ENCODE measurements at places on chromosomes 3 and 15.

- no peak for DNase-seq
Observed at GRCh38 chr3:190911382-190911781, 48.9 kb upstream of the GMNC start.

- DNase-seq = no peak
Observed at GRCh38 chr15:62868507-62868906, 174.0 kb upstream of the TPM1 start.

DNA sequence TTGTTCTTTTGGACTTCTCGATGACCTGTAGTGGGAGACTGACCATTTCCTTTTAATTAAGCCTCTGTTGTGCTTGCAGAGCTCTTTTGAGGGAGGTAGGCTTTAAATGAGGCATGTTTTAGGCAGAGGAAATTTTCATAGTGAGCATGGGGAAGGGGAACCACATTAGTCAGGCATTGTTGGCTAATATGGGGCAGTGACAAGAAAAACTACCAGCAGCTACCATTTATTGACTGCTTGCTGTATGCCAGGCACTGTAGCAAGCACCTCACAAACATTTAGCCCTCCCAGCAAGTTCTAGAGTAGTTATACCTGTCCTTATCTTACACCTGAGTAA, 10.9 kb downstream of the ATG7 start:
- no peak for DNase-seq

- DNase-seq = no peak
Observed at GRCh38 chr3:113231391-113231790, 20.0 kb downstream of the BOC start.

GRCh38 chr15:38876621-38877020, 312.0 kb upstream of the RASGRP1 start:
- no peak for DNase-seq

- no peak for DNase-seq
Observed at GRCh38 chr3:21508246-21508645, 242.8 kb downstream of the ZNF385D start.

- no peak for DNase-seq
Observed at GRCh38 chr3:25861566-25861965, 71.7 kb downstream of the OXSM start.

GRCh38 chr3:294581-294980, 98.0 kb downstream of the CHL1 start:
- no peak for DNase-seq

DNA sequence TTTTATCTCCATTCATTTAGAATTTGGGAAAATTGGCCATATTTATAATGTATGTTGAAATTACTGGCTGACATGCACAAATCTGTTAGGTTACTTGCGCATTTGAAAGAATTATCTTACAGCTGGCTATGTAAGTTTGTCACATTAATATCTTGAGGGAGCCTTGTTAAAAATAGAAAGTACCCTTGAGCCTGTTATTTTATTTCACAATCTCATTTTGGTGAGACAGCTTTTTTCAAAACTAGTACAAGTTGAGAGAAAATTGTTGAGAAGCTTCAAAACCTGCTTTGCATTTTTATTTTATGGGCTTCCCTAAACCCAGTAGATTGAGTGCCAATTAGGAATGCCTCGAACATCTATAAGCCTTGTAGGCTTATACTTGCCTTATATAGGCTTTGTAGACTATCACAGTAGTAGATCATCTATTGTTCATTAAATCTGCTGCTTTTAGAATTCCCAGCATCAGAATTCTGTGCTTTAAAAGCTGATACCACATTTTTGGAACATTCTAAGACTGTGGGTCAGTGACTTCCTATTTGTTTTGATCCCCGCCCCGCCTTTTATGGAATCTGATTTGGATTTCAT, 6.3 kb downstream of the IDH3A start:
- DNase-seq = no peak

DNA sequence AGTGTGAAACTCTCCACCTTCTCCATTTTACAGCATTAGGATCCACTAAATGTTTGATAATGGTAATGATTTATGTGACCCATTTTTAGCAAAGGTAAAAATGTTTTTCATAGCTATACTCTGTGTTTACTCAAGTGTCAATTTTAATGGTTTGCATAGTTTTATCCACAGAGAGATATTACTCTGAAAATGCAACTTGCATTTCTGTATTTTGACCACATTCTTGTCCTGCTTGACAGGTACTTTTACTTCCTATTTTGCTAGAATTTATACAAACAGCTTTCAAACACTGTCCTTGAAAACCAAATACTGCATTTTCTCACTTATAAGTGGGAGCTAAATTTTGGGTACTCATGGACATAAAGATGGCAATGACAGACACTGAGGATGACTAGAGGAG, 62.9 kb downstream of the SERPINI1 start:
- DNase-seq = no peak

GRCh38 chr3:179430277-179430870, 20.9 kb downstream of the GNB4 start:
- DNase-seq = no peak

DNA sequence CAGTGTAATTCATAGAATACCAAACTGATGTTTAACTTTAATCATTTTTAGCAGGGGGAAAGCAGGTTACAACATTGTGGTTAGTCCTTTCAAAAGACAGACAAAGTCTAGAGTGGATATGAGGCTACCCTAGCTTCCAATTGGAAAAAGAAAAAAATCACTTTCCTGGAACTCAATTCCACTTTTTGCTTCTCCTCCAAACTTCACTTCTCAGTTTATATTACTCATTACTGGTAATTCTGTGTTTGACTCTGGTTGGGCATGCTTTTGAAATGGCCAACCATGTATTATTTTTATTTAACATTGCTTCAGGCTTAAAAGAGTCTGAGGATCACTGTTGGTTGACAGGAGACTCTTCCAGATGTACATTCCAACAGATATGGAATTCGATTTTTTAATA, 84.8 kb downstream of the RAP2B start:
- no peak for DNase-seq

GRCh38 chr3:42159706-42160472, 68.7 kb downstream of the TRAK1 start:
- peak; percentile 21 for DNase-seq

DNA sequence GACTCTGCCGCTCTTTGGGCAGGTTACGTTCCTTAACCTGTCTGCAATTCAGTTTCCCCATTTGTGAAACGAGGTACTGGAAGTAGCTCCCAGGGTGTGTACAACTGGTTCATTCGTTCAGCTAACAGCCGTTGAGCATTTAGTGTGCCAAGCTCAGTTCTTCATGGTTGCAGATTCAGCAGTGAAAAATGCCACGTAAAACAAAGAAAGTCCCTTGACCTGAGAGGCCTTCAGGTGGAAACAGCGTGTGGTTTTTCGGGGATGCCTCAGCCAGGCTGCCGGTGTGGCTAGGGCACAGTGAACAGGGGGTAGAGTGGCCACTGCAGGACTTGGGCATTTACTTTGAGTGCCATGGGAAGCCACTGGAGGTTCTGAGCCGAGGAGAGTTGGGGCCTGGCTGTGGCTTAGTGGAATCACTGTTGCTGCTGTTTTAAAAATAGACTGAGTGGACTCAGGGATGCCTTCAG, 4.7 kb downstream of the SYNM start:
- DNase-seq = no peak

DNA sequence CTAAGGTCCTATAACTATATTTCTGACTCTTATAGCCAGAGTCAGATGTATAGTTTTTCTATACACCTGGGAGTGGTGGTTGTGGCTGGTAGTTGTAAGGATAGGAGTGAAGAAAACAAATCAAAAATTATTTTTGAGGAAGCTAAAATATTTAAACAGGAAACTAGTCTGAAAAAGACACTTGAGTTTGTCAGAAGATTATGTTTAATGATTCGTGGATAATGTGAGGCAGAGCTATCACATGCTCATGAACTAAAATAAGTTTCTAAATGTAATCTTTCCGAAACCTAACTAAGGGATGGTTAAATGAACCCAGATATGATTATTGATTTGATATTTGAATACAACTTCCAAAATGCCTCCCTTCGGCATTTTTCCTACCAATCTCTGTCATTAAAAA, 30.4 kb downstream of the GABRR3 start:
- no peak for DNase-seq
